ENCODE measurements at places on chromosomes 11 and 22.

DNA sequence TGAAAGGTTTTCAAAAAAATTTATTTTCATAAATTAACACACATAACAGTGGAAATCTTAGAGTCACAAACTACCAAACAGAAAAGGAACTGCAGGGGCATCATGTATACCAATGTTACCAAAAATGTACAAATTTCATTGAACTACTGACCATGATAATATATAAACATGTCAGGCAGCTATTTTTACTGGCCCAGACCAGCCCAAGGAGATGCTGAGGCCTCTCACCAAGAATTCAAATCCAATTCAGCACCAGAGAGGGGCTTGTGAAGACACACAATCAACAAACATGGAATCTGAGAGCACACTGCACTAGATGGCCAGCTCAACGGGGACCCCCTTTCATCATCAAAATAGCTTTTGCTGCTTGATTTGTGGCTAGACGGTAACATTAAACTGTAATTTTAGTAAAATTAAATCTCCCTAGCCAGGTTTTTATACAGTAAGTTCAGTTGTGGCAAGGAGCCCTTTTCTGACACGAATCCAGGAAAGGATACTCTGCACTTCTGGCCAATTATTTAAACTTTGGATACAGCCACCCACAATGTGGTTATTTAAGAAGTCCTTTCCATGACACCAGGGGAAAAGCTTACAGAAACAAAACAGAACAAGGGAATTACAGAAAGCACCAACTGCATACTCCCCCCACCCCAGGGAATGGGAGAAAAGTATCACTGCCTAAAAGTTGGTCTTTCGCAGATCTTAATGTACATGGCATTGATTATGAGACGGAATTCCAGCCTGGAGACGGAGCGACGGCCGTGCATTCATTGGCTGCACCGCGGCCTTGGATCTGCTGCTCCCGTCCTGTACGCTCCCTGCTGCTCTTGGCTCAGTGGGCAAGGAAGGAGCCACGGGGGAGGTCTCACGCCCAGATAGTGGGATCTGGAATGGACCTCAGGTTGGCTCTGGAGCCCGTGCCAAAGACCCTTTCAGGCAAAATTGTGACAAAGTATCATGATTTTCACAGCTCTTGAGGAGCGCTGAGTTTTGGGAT, 19.6 kb upstream of the PISD start:
- no peak for DNase-seq

DNA sequence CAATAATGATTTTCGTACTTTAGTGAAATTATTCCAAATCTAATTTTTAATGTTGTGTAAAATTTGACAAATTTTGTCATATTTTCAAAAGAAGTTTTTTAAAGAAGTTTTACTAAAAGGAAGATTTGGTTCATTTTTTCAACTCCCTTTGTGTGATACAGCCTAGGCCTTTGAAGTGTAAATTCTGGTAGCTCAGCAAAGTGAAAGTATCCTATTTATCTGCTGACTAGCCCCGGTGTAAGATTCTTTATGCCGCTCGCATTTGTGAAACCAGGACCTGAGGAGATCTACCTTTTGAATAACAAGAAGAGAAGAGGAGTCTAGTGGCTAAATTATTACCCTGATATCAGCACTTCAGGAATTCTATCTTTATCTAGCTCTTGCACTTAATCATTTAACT, 177.4 kb downstream of the JRKL start:
- DNase-seq = no peak

DNA sequence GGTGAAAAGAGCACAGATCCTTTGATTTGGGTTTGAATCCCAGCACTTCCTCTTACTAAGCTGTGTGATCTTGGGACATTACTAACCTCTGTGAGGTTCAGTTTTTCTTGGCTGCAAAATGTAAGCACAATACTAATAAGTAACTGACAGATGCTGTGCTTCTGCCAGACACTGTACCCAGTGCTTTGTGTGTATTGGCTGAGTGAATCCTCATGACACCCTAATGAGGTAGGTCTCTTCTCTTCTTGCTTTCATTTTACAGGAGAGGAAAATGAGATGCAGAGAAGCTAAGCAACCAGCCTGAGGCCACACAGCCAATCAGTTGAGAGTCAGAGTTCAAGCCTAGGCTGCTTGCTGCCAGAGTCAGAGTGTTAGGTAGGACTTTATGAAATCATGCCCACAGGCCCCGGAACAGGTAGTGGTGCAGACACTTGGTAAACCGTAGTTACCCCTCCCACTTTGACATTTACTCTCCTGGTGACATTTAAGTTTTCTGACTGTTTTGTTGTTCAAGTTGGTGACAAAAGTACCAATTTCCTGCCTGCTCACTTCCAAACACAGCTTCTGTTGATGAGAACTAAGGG, 21.2 kb downstream of the PTPRJ start:
- peak; percentile 47 for DNase-seq

DNA sequence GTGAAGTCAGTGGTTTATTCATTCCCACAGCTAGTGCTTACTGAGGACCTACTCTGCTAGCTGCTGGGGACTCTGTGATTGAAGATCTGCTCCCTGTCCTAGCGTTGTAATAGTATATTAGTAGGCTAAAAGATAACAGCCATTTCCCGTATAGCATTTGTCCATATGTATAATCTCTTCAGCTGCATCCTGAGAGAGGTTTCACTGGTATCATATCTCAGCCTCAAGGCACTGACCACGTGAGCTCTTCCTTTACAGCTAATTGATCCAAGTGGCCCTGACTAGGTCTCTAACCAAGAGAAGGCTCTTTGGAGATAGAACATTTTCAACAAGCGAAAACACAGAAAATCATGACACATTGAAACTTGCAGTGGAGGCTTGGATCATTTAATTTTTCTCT, 110.2 kb downstream of the APIP start:
- no peak for DNase-seq

- no peak for DNase-seq
Measured at GRCh38 chr11:119144825-119145486, 3.9 kb upstream of the ABCG4 start.

DNA sequence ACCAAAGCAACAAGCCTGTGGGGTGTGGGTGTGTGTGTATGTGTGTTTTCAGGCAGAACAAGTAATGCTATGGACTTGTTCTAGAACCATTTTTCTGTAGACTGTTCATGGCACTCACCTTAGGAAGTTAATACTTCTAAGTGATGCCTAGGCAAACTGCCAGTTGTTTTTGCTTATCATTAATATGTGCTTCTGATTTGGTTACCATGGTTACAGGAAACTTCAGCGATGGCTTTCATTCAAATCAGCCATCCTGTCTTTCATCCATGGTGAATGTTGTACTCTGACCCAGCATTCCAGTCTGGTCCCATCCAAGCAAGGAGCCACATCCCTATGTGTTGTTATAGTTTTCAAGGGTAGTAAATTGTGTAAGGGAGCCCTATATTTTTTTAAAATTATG, 49.8 kb upstream of the ARHGAP20 start:
- DNase-seq = no peak

DNA sequence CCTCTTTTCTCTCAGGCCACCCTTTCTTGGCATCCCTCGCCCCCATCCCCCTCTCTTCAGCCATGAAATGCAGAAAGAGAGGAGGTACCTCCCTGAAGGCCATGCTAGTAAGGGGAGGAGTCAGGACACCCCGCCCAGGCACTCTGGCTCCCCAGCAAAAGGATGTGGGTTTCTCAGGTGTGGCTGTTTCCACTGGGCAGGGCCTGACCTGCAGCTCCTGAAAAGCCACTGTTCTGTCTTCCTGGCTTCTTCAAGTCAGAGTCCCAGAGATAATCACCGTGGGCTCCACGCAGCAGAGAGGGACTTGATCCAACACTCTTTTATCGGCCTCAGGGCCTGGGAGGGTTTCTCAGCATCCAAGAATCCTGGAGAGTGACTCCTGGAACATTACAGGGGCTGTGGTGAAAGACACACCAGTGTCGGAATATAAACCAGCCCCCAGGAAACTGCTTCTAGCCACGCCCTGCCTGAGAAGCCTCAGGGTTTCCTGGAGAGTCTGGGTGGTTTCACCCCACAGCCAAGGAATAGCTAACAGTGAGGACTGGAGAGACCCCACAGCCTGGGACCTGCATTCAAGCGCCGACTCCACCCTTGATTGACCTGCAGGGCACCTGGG, 45.7 kb upstream of the TSPAN18 start:
- DNase-seq = peak; percentile 16

- no peak for DNase-seq
Measured at GRCh38 chr11:119363851-119364590, 17.5 kb downstream of the USP2 start.

DNA sequence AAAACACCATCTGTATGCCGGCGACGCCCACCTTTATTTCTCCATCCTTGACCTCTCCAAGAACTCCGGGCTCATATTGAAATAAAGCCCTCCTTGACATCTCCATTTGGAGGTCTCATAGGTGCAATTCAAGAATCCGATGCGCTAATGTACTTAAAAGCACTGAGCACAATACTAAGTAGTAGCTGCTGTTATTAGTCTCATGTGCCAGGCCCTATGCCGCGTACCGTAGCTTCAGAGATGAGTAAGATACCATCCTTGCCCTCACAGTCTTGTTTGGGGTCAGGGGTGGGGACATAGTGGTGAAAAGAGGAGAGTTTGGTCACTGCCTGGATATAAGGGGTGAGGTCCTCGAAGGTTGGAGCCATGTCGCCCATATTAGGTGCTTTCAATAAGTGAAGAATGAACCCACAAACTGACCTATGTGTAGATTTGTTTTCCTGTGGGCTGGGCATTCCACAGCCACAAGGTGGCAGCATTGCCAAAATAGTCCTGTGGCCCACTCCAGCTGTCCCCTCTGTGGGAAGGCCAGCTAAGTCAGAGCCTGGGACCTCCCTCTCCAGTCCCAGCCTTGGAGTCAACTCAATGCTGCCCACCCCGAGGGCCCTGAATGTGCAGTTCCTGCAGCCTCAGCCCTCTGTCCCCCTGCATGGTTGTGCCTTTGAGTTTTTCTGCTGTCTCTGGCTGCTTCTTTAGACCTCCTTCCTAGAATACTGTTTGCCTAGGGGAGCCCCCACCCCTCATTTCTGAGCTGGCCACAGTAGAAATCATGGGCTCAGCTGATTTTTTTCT, 6.5 kb downstream of the DCPS start:
- peak; percentile 50 for DNase-seq

DNA sequence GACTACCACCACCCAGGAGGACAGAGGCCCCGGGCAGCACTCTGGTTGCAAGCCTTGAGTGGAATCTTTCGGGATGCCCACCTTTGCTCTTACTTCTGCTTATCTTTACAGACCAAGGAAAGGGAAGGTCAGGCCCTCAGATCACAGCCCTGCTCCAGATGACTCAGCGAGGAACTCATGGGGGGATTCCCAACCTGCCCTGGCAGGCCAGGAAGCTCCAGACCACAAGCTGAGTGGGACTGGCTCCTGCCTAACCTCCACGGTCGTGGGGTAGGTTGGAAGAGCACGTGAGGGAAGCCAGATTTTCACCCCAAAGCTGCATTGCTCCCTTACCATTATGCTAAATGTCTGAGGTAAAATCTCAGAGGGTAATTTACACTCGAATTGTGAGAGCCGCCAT, 11.8 kb downstream of the TBC1D10A start:
- DNase-seq = no peak

DNA sequence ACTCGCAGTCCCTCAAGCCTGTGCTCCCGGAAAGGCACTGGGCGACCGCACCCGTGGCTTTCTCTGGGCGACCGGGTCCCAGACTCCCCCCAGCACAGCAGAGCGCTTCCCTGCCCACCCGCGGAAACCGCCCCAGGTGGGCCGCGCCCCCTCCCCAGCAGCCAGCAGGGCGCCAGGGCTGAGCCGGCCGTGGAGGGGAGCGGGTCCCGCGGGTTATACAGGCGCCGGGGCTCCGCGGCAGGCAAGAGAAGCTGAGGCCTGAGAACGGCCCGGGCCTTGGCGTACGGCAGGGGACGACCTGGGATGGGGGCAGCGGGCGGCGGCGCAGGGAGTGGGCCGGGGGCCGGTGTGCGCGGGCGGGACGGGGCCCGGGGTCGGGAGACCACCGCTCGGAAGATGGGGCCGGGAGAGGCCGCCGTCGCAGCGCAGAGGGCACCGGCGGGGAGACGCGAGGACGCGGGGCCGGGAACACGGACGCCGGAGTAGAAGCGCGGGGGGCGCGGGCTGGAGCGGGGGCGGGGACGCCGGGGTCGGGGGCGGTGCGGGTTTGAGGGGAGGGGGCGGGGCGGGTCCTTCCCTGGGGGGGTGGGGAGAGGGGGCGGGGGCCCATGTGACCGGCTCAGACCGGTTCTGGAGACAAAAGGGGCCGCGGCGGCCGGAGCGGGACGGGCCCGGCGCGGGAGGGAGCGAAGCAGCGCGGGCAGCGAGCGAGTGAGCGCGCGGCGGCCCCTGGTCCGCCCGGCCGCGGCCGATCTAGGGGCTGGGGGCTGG, at the start of gene MDK:
MDK (plus strand) TSS at position 622 of the 771 bp plus-strand sequence. CDS start 389 bp downstream, outside the sequence.
- no peak for DNase-seq

GRCh38 chr11:96332126-96332771, 10.7 kb downstream of the MAML2 start:
- DNase-seq = no peak

GRCh38 chr22:45139693-45140092, 24.0 kb upstream of the NUP50 start:
- no peak for DNase-seq

DNA sequence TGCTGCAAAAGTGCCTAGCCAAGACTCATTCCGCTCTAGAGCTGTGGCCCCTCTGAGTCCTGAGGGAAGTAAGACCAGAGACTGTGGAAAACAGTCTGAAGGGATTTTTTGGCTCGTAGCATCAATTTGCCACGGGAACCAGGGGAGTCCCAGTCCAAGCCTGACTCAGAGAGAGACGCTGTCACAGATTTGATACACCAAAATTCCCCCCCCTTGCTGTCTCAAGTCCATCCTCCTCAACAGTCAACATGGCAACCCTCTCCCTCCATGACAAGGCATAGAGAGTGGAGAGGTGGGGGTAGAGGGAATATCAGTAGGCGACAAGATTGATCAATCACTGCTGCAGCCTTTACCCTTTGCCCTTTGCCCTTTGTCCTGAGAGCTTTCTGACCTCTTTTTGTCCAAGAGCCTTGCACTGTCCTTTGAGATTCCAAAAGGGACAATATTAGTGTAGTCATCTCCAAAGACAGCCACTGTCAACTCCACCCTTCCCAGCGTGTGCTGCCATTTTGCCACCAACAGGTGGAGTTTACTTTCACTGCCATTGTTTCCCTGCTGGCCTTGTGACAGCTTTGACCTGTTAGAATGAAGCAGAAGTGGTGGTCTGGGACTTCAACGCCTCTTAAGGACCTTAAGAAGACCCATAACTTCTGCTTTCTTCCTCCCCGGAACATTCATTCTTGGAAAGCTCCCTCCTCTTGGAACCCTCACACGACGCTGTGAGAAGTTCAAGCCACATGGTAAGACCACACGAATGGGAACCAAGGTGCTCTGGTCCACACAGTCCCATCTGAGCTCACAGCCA, 7.3 kb downstream of the SLC15A3 start:
- DNase-seq = no peak
